ENCODE measurements at places on chromosomes 6 and 20.

GRCh38 chr6:167968091-167968490 is 29.4 kb upstream of the KIF25 start:
- DNase-seq = no peak

DNA sequence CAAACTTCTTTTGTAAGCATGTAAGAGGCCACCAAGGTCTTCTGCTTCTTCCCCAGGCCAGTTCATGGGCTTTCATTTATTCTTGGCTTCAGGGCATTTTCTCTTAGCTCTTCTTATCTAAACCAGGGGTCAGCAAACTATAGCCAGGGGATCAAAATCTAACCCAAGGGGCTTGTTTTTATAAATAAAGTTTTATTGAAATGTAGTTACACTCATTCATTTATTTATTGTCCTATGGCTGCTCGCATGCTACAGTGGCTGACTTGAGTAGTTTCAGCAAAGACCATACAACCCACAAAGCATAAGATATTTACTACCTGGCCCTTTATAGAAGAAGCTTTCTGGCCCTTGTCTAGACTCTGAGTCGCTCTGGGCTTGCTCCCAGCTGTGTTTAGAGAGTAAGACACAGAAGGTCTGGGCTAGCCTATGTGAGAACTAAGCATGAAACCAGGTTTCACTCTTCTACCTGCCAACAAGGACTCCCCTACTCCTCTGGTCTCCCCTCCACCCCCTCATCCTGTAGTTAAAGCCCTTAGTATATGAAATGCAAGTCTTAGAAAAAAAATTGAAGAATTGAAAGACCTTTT is 43.2 kb downstream of the KHDC1L start:
- no peak for DNase-seq

DNA sequence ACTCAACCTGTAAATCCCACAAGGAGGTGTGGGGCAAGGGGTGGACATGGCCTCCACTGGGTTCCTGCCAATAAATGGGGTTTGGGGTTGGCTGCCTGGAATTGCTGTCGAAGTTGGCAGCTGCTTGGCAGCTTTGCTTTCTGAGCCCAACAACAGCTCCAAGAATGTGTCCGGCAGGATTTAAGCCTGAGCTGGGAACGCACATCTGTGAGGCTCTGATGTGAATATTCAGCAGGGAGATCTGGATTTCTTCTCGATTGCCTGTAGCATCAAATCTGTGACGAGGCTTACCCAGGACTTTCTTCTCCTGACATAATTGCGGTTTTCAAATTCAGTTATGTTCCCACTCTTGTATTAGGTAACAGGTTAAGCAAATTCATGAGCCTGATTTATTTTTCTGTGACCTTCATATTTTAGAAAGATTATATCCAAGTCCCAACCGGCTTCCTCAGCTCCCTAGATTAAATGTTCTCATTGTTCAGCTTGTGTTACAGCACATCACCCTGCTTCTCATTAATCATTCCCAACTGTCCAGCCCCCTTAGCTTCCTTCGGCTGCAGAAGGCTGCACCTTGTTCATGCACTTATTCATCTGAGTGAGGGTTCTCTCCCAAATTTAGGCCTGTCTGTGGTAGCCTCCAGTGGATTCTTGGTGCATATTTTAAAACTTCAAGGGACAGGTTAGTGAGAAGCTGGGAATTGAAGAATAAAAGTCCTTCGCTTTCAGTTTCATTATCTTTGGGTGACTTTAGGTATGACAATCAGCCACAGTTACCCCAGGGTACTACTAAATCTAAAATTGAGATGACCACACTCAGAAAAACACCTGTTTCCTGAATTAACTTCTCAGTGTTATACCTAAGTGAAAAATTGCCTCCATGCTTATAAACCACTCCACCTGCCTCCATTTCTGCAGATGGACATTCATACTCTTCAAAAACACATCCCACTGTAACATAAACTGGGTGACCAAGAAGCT is 310.0 kb downstream of the ESR1 start:
- no peak for DNase-seq

DNA sequence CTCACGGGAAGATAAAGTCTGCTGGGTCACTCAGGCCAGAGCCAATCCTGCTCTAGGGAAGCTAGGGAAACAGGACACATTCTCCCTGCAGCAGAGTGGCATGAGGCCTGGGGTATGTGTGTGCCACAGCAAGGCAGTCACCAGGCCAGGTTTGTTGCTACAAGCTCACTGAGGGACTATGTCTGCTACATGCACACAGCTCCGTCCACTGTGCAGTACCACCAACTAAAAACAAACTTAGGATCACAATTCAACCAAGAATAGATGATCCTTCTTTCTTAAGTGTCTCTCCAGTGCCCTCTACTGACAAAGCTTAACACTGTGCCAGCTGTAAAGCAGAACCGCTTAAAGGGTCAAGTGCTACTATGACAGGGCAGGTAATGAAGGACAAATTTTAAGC is 192.5 kb downstream of the PTPRK start:
- no peak for DNase-seq

GRCh38 chr20:12171923-12172524 is 254.3 kb downstream of the BTBD3 start:
- no peak for DNase-seq

DNA sequence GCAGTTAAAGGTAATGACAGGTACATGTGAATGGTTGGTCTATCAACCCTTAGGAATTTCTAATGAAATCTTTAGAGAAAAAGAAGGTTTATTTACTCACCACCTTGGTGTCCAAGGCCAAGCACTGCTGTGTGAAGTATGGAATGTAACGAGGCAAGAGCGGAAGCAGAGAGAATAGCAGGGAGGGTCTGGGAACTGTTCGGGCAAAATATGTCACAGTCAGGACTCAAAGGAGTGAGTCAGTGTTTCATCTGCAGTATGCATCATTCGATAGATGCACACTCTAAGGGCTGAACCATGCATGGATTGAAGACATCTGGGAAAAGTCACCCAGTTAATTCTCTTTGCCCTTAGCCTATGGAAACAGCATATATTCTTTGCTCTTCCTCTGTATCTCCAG is 33.2 kb downstream of the ADGRF5 start:
- DNase-seq = no peak

DNA sequence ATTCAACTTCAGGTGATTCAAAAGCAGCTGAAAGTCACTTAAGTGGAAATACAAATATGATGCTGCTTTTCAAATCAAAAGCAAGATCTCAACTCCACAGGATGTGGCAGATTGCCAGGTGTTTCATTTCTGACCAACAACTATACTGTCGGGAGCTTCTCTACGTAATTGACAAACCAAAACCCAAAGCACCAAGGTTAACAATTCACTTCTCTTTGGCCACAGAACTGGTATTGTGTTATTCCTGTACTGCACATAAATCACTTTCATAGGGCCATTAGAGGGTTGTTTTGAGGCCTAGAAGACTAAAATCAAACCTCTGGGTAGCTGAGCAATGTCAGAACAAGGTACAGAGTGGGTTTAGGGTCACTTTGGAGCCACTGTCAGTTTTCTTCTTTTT is 169.7 kb downstream of the HAO1 start:
- no peak for DNase-seq

DNA sequence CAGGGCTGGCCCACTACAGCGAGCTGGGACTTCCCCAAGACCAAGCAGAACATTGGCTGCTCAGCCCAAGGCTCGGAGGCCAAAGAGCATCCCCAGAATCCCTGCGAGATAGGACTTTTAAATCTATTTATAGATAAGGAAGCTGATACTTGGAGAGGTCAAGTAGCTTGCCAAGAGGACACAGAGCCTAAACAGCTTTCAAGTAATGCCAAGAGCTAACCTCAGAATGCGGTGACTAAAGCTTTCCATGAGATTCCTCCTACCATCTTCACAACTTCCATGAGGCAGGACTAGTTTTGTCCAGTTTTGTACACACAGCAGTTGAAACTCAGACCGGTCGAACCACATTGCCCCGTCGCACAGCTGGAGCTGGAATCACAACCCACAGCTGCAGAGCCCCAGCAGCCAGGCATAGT is 168.1 kb upstream of the TOP1 start:
- DNase-seq = no peak

DNA sequence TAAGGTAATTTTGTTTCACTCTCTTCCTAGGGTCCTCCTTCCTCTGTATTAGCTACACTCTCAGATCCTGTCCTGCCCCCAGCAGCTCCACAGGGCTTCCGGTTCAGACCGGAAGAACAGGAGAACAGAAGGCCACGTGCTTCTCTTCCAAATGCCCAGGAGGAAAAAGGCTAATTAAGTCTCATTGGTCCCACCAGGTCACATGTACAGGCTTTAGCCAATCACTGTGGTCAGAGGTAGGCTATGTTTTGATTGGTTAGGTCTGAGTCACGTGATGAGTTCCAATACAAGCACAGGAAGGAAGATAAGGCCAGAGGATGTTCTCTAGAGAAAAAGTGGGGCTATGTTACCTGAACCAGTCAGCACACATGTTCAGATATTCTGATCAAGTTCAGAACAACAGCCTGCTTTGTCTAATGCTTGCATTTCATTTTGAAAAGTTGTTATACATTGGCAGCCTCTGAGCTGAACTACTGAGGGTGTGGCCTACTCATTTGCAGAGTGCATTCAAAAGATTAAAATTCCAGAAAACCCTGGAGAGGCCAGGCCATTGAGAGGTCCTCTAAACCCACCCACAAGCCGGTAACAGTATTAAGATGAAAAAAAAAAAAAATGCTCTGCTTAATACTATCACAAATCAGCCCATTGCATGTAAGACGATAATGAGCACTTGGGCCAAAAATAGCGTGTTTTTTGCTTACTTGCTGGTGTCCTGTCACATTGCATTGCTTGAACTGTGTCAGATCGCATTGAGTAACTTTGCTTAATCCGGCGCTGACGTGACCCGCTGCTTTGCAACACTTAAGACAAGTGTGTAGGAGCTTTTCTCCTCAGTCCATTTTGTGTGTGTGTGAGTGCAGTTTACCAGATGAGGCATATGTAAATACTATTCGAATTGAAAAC is 170.3 kb downstream of the TSHZ2 start:
- DNase-seq = no peak

DNA sequence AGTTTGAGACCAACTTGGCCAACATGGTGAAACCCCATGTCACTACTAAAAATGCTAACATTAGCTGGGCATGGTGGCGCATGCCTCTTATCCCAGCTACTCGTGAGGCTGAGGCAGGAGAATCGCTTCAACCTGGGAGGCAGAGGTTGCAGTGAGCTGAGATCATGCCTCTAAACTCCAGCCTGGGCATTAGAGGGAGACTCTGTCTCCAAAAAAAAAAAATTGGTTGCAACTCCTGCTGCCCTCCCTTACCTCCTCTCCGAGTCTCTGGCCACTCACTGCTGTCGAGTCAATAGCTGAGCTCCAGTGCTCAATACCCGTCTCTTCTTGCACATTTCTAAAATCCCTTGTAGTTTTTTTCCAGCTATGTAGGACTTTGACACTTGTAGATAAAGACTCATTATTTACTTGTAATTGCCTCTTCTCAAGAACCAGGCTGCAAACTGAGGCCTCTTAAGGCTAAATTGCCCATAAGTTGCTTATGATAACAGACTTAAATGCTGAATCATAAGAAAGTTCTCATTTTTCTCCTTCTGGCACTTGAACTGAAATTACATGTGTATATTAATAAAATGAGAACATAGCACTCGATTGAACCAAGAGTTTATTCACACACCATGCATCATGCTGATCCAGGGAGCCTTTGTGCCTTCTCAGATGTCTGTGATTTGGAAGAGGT is 13.8 kb downstream of the HECA start:
- no peak for DNase-seq

DNA sequence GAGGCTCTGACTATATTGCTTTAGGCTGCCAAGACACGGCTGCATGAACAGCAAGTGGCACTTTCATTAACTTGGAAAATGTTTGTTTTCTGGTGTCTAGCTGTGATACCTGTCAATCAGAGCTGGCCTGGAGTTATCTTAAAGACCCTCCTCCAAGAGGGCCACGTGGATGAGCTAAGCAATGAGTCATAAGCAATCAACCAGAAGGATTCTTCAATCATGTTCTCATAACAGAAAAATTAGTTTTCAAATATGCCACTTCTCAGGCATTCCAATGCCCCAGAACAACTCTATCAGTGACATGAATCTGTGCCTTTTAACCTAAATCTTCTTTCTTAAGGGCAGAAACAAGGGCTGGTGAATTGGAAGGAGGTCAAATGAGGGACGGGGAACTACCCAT is 283.0 kb downstream of the HTR1B start:
- DNase-seq = no peak

DNA sequence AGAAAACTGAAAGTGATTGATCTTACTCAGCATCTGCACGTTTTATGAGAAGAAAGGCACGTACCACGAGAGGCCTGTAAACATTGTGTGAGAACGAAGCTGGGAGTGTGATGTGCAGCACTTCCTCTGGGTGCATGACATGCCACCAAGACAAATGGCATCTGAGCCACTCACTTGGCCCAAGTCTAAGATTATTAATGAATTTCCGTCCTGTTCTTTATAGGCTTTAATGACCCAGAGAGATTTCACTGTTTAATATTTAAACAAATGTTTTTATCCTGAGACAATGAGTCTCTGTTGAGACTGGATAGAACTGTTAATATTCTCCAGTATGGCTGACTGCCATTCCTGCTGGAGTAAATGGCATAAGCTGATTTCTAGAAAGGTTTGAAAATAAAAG is 172.6 kb upstream of the PHACTR1 start:
- no peak for DNase-seq

DNA sequence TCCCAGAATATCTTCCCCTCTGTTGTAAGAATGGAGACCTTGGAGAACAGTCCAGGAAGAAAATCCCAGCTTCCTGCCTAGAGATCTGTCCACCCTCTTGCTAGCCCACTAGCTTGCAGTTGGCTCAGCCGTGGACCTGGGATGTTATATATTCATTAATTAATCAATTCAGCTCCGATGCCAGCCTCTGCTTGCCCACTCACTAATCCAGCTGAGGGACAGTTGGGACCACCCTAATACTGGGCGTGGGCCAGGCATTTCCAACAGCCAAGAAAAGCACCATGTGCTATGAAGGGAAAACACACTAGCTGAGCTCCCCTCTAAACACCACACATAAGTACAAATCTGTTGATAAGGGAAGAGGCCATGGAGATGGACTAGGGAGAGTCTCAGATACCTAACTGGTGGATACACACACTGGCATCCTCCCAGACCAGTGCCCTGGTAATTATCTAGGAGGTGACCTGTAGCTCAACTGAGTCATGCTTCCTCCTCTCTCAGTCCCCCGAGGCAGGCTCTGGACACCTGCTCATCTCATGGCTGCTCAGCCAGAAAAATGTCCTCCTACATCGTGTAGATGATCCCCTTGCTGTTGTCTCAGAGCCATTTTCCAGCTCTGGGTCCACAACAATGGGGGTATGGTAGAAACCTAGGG is 78.9 kb downstream of the ANKRD60 start:
- DNase-seq = no peak

GRCh38 chr20:137668-138490 is 4.5 kb upstream of the DEFB126 start:
- DNase-seq = no peak

GRCh38 chr6:142902636-142903053 is 42.3 kb downstream of the HIVEP2 start:
- DNase-seq = no peak

DNA sequence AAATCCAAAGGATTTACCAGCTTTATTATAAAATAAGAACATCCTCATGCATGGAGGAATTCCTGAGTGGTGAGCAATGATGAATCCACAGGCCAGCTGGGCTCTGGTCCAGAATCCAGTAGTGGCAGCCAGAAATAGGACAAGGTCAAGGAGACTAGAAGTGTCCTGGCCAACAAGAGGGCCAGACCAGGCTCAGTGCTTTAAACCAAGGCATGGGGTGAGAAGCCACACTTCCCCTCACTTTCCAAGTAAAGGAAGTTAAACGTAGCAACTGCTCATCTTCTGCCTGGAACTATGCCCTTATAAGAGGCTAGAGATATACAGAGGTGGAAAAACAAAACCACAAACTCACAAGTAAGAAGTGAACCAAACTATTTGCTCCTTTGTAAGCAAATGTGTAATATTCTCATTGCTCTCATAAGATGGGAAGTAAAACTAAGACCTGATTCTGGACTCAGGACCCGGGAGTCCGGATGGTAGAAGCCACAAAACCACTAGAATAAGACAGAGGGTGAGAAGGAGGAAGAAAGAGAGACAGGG is 253.2 kb downstream of the UST start:
- no peak for DNase-seq

Measured in C1 segment of cervical spinal cord (tissue), 14 donors.